G401 (cell line): ENCODE measurements at places on chromosomes 12 and 14. TPM values are rescaled to one million over a fixed set of nuclear protein-coding genes. Genes with fewer than 3 reads are reported as not detected.

Gene EML1
- total RNA-seq: 19.2 and 23.5 TPM in 2 replicates

GRCh38 chr14:51653079-51653774, 1.5 kb downstream of the FRMD6 start:
- DNase-seq: peak; percentile 52

Gene SLC17A8
- total RNA-seq: 0.80 TPM in 1 of 2 replicates, not detected in the other

DNA sequence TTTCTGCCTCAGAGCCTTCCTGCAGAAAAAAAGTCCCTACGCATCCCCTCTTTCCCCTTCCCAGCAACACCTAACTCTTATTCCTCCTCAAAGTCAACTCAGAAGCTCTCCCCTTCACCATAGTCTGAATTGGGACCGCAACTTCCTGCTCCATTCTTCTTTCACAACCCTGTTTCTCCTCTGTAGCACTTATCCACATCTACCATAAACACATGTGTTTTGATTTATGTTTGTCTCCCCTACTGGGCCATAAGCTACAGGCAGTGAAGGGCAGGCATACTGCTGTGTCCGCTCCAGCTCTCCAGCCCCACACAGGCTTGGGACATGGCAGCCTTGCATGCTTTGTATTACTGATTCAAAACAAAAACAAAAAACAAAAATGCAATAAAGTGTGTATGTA, 5.9 kb downstream of the SDR9C7 start:
- no peak for DNase-seq

Gene KANSL2
- total RNA-seq: 86.2 and 122 TPM in 2 replicates

Gene COA8
- total RNA-seq: 29.7 and 34.7 TPM in 2 replicates

Gene CCDC88C
- total RNA-seq: 14.0 and 16.9 TPM in 2 replicates

Gene ZC2HC1C
- 2.1 TPM in 1 of 2 replicates, not detected in the other for total RNA-seq

- DNase-seq: no peak
Measured at GRCh38 chr14:59037086-59037485, 151.4 kb upstream of the DAAM1 start.

DNA sequence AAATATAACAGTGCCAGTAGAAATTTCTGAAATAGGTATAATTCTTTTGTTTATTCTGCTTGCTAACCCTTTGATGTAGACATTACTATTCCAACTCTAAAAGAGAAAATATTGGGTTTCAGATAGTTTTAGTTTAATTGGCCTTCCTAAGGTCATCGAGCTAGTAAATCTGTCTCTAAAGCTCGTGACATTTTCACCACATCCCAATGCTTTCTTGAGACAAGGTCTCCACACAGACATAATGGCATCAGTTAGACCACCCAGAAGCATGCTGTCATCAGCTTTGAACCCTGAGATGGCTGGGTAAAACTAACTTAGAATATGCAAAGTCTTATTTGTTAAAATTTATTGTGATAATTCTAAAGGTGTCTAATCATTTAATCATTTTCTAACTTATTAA, 52.0 kb downstream of the PIK3C2G start:
- no peak for DNase-seq

GRCh38 chr12:54472494-54473262, 724 bp downstream of the GTSF1 start:
- DNase-seq: no peak

DNA sequence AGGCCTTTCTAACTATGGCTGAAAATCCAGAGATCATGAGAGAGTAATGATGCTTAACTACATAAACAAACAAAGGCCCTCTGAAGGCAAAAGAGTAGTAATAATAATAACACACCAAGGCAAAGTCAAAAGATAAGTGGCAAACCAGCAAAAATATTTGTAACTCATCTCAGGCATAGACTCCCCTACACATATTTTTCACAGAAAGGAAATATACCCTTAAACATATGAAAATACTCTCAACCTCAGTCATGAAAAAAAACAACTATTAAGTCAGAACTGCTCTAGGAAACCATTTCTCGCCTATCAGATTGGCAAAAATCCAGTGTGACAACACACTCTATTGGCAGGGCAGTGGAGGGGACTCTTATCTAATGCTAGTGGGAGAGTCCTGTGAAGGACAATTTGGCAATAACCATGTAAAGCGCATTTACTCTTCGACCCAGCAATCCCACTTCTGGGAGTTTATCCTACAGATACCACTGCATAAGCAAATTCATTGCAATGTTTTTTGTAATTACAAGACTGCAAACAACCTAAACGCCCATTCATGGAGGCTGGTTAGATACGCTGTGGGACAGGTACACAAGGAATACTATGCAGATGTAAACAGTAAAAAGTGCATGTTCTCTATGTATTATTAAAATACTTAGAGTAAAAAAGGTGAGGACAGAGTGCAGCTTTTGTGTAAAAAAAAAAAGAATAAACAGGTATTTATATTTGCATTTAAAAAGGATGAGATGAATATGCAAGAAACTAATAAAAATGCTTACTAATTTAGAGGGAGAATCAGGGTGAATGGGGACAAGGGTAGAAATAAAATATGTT, 26.0 kb upstream of the IL22 start:
- no peak for DNase-seq

DNA sequence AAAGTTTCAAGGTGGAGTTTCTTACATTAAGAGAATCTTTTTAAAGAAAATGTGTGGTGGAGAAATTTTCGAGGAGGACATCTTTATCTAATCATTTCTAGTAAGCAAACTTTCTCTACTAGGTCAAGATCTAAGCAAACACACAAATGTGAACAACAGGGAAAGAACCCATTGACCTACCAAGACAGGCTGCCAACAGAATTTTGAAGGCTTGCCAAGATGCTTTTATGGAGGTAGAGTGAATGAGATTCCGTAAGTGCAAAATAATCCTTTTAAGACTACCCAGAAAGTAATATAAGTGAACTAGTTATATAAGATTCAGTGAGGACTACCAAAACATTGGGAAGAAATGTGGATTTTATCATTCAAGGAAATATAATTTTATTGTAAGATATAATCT, 357.1 kb upstream of the PDE3A start:
- peak; percentile 18 for DNase-seq

- peak; percentile 67 for DNase-seq
Measured at GRCh38 chr14:91177073-91178034, 63.5 kb downstream of the DGLUCY start.

GRCh38 chr14:52898496-52898895, 52.4 kb downstream of the FERMT2 start:
- no peak for DNase-seq

DNA sequence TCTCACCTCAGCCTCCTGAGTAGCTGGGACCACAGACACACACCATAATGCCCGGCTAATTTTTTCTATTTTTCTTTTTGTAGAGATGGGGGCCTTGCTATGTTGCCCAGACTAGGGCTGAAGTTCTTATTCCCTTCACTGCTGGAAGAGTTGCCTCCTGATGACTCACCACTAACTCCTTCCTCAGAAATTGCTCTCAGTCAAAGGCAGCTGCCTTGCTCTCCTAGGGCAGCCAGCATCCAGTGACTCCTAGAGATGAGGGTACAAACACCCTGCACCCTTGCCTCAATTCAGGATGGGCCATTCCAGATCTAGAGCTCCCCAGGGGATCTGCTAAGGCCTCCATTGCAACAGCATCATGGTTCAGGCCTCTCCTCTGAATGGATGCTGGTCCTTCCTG, 54.0 kb upstream of the RASSF8 start:
- DNase-seq: no peak

DNA sequence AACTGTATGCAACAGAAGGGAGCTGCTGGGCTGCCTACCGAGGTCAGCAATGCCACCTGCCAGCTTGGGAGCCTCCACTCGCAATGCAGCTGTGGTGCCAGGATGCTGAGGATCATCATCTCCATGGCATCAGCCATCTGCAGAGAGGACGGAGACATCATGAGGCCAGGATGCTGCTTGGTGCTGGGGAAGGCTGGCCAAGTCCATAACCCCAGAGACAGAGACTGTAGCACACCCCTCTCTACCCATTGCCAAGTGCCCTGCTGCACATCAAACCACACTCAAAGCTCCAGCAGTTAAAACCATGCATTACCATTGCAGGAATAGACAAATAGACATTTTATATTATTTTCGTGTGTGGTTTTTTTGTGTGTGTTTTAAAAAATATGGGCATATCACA, 43.5 kb downstream of the SVOP start:
- DNase-seq: no peak
